Stimulated activated CD4-positive, alpha-beta T cell treated with anti-CD3 and anti-CD28 coated beads, Interleukin-1b, Interleukin-23, amount 100 ng/mL, for 4 hours (primary cell): ENCODE measurements at places on chromosomes 1 and 21.

DNA sequence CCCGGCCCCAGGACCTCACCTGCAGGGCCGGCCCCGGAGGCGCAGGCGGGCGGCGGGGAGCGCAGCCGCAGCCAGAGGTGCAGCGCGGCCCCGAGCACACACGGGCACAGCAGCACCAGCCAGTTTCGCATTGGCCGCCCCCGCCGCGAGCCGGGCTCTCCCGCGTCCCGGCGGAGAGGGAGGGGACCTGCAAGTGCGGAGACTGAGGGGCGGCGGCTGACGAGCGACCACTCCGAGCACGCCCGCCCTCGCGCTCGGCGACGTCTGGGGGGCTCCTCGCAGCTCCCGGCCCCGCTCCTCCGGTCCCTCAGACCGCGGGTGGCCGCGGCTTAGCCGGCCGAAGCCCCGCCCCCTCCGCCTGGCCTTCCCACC is at the start of gene B3GALNT2:
B3GALNT2 (minus strand) TSS at position 331 of the 372 bp plus-strand sequence; CDS start at position 131, 200 bp downstream.
- DNase-seq, result no peak

- no peak for DNase-seq
These were observed 289.7 kb downstream of the TM2D1 start for GRCh38 chr1:61435226-61435625.

DNA sequence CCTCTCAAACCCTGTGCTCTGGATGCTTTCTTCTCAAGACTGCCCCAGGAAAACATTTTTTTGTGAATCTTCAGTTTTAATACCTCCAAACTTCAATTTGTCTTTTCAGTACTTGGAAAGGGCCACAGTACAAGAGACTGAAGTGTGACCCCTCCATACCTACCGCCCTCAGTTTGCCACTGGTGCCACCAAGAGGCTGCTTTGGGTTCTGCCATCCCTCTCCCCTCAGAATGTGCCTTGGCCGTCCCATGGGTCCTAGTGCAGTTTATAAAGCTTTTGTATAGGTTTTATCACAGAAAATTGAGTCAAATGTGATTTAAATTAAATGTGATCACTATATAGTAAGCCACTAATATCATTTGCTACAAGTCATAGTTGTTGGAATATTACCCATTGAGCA is 60.8 kb upstream of the PGD start:
- DNase-seq, result peak; percentile 15

DNA sequence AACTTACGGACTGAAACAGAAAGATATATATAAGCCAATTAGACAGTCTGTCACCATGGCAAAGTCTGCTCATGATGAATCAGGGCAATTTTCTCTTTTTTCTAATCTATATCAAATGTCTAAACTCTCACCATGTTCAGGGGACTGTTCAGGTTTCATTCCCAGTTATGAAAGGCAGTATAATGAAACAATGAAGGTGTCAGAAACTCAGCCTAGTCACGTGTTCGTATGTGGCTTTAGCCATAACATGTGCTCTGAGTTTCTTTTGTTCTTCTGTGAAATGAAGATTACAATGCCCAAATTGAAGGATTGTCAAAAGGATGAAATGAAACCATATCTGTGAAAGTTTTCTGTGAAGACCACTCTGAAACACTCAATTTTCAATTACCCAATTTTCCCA is 392.9 kb downstream of the DSCAM start:
- DNase-seq, result no peak

DNA sequence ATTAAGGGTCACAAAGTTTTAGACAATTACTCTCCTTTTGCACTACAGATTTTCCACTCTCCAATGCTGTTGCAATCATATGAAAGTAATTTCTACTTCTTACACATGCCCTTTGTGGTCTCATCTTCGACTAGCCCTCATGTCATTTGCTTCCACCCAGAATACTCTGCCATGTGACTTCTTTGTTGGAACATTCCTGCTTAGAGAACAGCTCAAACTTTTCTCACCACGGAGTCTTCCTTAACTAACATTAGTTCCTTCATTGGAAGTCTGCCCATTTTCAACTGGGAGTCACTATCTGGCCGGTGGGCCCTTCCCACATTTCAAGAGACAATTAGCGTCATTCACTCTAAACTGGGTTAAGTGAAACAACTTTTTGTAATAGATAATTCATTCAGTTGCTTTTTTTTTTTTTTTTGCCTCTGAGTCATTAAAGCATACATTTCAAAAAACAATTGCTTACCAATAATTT is 142.6 kb upstream of the PALMD start:
- no peak for DNase-seq

DNA sequence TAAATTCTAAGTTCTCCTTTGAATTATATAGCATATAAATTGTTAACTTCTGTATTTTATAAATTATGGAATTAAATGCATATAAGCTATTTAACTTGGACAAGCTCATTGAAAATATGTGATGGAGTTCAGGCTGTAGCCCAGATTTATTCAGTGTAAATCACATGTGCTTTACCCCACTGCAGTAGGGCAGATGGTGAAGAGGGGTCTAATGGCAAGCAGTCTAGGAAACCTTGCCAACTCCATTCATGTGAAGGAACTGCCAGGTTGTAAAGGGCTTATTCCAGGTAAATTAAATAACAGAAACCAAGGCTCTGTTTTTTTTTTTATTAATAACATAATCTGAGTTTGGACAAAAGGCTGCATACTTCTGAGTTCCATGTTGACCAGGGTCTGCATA is 243.2 kb downstream of the NCAM2 start:
- DNase-seq, result no peak

DNA sequence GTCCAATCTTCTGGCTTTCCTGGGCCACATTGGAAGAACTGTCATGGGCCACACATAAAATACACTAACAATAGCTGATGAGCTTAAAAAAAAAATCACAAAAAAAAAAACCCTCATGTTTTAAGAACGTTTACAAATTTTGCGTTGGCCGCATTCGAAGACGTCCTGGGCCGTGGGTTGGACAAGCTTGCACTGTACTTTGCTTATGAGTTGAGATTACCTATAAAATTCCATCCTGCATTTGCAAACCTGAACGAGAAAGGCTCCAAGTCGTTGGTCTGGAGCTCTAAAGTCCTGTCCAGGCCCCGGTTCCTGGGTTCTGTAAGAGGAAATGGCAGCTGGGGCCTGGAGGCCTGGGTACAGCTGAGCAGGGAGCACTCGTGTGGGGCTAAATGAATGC is 51.4 kb downstream of the KIAA1614 start:
- DNase-seq, result no peak

DNA sequence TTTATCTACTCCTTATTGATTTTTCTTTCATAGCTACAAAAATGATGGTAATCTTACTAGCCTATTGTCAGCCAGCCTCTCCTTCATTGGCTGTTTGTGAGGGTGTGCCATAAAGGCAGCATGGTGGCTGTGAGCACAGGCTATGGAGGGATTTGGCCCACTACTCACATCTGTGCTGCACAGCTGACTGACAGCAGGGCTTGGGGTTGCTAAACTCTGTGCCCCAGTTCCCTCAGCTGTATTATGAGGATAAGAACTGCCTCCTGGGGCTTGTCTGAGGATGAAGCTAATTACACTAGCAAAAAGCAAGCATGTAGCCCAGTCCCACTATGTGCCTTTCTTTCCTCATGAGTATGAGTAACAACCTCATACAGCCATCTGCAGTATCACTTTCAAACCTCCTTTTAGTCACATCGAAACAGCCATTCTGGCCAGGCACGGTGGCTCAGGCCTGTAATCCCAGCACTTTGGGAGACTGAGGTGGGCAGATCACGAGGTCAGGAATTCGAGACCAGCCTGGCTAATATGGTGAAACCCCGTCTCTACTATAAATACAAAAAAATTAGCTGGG is 66.2 kb downstream of the COQ8A start:
- no peak for DNase-seq
